ENCODE measurements at places on chromosomes 12 and 14. TPM values are rescaled to one million over a fixed set of nuclear protein-coding genes. Genes with fewer than 3 reads are reported as not detected.

DNA sequence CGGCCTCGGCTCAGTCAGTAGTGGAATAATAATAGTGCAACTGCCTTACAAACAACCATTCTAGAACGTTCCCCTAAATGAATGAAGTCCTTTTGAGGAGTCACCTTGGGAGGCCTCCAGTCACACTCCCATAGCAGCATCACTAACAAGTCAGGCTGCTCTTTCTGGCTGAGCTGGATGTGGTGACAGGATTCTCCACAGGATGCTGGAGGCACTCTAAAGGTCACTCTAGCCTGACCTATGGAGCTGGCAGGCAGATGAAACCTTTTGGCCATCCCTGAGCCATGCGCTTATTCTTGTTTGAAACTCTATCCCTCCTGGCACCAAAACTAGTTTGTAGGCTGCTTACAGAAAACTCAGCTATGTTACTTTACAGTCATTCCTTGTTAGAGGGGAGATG is 17.9 kb upstream of the TFCP2 start:
- DNase-seq = no peak

DNA sequence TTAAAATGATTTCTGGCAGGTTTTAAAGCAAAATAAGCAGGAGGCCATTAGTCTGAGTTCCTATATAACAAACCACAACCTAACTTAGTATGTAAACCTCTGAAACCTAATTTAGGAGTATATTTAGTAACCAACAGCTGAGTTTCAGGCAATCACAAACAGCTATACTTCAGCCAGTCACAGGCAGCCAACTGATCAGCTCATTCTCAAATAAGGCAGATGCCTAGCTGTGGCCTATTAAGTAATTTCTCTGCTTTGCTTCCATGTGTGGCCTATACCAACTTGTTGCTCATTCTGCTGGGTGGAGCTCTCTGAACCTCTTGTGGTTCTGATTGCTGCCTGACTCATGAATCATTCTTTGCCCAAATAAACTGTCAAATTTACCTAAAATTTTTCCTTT is 408.9 kb upstream of the FBXO33 start:
- no peak for DNase-seq

DNA sequence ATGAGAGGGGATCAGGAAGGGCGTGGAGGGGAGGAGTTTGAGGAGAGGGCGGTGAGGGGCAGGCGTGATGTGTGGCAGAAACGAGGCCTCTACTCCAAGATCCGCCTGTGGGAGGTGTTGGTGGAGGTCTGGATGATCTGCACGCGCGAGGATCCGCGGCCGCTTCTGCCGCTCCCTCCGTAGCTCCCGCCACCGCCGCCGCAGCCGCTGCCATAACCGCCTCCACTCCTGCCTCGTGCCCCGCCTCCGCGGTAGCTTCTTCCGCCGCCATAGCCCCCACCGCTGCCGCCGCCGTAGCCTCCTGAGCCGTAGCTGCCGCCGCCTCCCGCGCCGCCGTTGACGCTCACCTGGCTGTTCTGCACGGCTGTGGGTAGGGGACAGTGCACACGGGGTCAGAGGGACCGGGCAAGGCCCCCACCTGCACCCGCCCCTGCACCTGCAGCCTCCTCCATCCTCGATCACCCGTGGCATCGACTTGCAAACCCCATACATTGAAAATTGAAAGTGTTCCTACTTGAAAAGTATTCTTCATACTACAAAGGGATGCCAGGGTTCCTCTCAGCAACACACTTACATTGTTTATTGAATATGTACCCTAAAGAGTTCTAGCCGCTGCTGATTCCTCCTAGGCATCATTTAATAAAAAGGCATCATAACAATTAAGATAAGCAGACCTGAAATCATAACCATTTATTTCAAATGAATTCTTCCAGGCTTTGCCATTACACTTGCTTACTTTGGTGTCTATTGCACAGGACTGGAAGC is 11.1 kb upstream of the KRT1 start:
- DNase-seq = no peak

GRCh38 chr12:78034025-78034424 is 203.3 kb downstream of the NAV3 start:
- DNase-seq = no peak

GRCh38 chr12:39581592-39581991 is 38.0 kb downstream of the ABCD2 start:
- DNase-seq = no peak

GRCh38 chr12:89707703-89708564 is 704 bp downstream of the ATP2B1 start:
- peak; percentile 32 for DNase-seq

DNA sequence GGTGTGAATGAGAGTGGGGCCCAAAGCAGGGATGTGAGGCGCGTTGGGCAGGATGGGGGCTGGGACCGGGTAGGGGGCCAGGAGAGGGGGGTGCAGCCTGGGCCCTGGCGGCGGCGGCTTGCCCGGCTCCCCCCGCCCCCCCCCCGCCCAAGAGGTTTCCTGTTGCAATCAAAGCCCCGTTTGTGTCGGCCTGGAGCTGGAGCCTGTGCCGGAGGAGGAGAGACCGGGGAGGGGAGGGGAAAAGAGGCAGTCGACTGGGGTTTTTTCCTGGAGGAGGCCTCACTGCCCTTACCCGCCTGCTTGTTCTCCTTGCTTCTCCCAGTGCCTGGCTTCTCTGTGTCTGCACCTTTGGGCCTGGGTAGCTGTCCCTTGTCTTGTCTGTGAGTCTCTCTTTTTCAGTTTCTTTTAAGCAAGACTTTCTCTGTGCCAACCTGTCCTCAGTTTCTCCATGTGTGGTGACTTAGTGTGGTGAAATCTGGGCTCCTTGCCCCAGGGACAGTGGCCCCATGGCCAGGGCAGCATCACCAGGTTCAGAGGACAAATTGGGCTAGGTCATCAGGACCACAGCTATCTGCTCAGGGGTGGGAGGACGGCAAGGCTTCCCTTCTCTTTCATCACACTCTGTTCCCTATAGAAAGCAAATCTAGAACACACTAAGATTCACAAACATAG is 8.5 kb downstream of the RARG start:
- peak; percentile 65 for DNase-seq

- DNase-seq = peak; percentile 69
Observed at GRCh38 chr14:75518625-75519024, 3.6 kb upstream of the BATF start.

DNA sequence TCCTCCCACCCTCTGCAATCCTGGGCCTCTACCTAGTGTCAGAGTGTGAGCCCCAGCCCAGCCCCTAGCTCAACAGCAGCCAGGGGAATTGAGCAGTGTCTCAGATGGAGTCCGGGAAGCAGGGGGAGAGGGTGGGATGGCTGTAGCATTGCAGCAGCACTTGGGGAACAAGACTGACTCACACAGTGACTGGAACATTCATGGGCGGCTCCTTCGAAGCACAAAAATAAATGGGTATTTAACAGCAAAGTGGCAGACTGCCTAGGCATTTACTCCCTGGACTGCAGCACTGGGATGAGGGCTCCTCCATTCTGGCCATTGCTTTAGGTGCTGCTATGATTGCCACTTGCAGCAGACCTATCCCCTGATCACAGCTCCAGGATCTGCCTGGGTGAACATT is 46.0 kb upstream of the STK38L start:
- DNase-seq = no peak

DNA sequence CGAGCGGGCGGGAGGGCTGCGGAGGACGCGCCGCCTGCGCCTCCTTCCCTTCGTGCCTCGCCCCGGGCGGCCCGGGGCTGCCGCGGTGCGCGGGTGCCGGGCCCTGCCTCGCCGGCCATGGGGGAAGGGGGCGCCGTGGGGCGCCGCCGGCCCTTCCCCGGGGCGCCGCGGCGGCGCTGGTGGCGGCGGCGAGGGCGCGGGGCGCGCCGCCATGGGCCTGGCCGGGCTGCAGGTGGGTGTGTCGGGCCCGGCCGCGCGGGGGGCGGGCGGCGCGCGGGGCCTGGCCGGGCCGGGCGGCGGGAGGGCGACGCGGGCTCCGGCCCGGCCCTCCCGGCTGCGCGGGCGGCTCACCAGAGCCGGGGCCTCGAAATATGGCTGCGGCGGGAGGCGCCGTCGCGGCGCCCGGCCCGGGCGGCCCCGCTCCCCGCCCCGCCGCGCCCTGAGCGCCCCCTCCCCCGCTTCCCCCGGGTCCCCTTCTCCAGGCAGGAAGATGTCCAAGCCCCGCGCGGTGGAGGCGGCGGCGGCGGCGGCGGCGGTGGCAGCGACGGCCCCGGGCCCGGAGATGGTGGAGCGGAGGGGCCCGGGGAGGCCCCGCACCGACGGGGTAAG is 5.1 kb downstream of the KMT5A start:
- no peak for DNase-seq

DNA sequence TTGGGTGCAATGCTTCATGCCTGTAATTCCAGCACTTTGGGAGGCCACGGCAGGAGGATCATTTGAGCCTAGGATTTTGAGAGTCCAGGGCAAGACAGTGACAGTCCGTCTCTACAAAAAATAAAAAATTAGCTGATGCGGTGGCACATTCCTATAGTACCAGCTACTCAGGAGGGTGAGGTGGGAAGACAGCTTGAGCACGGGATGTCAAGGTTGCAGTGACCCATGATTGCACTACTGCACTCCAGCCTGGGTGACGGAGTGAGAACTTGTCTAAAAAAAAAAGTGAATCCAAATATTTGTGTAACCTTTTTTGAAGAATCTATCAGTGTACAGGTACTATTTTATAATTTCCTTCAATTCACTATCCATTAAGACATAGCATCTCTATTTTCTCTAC is 112.5 kb downstream of the DENND5B start:
- DNase-seq = no peak

DNA sequence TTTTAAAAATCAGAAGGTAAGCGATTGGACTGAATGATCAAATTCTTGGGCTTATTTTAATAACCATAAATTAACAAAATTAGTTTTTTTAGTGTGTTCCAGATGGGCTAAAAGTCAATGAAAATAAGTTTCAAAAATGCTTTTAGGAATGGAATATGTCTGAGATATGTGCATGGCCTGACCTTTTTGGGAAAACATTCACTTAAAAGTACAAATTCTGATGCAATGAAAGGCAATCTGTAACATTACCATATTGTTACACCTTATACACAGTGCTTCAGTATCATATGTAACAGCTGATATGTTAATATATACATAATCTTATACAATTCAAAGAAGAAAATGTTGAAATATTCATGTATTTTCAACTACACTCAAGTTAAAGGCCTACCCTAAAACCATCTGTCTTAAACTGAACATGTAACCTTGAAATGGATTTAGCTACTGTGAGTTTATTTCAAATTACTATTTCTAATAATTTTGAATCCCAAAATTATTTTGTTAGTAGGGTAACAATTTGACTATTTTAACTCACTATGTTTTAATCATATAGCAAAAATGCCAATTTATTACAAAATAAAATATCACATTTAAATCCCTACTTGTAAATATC is 84.8 kb downstream of the EEA1 start:
- no peak for DNase-seq

DNA sequence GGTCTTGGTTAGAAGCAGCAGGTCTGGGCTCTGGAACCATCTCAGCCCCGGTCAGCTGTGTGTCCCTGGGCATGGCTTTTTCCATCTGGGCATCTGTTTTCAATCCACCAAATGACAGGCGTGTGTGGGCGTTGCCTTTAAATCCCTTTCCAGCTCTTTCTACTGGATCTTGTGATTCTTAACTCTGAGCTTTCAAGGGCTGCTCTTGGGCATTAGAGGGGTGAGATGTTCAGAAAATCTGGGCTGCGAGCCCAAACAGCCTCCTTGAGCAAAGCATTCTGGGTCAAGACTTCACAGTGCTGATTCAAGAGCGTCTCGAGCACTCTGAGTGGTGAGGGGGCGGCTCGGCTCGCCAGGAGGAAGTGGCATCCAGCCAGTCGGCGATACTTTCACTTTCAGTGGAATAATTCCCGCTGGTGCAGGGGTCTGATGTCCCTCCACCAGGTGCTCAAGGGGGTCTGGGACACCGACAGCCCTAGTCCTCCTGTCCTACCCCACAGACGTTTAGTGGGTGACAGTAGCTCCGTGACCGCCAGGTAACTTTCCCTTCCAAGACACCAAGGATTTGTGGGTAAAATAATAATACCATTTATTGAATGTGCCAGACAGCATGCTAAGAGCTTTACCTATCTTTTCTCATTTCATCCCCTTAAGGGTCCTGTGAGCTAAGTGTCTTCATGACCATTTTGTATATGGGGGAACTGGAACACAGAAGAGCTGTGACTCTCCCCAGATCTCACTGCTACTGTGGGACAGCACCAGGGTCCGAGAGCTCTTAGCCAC is 114.0 kb downstream of the PLXNC1 start:
- DNase-seq = peak; percentile 79

DNA sequence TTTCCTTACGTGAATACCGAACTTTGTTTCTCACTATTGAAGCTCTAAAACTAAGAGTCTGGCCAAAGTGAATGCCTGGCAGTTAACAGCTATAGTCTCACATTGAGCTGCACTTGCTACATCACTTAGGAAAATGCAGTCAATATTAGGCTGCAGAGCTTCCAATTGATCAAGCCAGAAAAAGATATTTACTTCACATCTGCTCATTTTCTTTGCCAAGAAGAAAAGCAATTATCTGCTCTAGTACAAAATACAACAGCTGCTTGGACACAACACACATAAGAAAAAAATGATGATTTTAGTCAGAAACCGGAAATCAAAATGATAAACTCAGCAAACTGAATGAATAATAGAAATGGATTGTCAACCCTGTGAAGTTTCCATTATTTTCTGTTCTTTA is 45.4 kb downstream of the TMTC1 start:
- no peak for DNase-seq

GRCh38 chr12:104938371-104938770 is 19.7 kb downstream of the SLC41A2 start:
- no peak for DNase-seq

- no peak for DNase-seq
Observed at GRCh38 chr14:99715266-99716000, 31.3 kb downstream of the CYP46A1 start.

DNA sequence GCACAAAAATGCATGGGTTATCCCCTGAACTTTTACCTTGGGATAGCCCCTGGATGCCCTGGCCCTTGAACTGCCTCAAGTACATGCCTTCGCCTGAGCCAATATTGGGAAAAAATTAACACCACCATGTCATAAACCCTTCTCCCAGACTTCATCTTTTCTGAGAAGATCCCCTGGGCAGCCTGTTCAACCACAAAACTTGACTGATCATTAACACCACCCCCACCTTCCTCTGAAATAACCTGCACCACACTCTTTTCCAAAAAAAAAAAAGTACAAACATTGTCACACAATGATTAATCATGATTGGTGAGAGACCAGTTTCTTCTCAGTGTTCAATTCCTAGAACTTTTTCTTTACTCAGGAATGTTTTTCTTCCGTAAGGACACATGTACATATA is 217.9 kb downstream of the PAX9 start:
- no peak for DNase-seq

- no peak for DNase-seq
Observed at GRCh38 chr12:114263056-114263805, 142.7 kb downstream of the TBX5 start.

The ESRRB gene
- not detected for total RNA-seq

The ACVRL1 gene
- 680 TPM for total RNA-seq

The DCN gene
- 35.6 TPM for total RNA-seq

The IGFBP6 gene
- total RNA-seq = 4.9 TPM

The CACNA1C gene
- 0.14 TPM for total RNA-seq

The ASB2 gene
- not detected for total RNA-seq

The MYH6 gene
- not detected for total RNA-seq

The STYK1 gene
- total RNA-seq = 4.6 TPM
